ENCODE measurements at places on chromosomes 3 and 15. TPM values are rescaled to one million over a fixed set of nuclear protein-coding genes. Genes with fewer than 3 reads are reported as not detected.

The RBP2 gene
- total RNA-seq: not detected

The VEPH1 gene
- total RNA-seq: 3.3 TPM

The ZPLD1 gene
- not detected for total RNA-seq

The TMEM42 gene
- 20.4 TPM for total RNA-seq

The C3orf80 gene
- not detected for total RNA-seq

The MUC20 gene
- total RNA-seq: 0.52 TPM

The SYNPR gene
- 0.24 TPM for total RNA-seq

The STXBP5L gene
- total RNA-seq: 1.5 TPM

The ERICH6 gene
- not detected for total RNA-seq

The PLA2G4D gene
- total RNA-seq: 0.17 TPM

The TRA2B gene
- total RNA-seq: 204 TPM

The NLGN1 gene
- 8.8 TPM for total RNA-seq

The FBXW12 gene
- total RNA-seq: 0.07 TPM

The CDCP1 gene
- total RNA-seq: 2.2 TPM

The LINGO1 gene
- 11.9 TPM for total RNA-seq

The RAD51 gene
- 16.1 TPM for total RNA-seq

The ZNF710 gene
- 28.5 TPM for total RNA-seq

The DTX3L gene
- total RNA-seq: 2.0 TPM

All from H7 (cell line).